KG1 (cell line): ENCODE measurements at places on chromosomes 4 and X.

DNA sequence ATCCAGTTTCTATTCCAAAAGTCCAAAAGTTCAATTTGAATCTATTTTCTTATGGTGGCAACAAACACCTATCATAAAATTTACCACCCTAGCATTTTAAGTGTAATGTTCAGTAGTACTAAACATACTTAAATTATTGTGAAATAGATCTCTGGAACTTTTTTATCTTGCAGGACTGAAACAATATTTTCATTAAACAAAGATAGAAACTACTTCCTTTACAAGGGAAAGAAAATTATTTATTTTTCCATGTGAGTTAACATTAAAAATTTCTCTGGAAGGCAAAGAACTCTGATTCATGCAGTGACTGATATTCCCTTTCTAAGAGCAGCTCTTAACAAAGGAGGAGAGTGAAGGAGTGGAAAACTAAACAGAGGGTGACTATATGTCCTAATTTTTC lies 40.2 kb downstream of the ADH7 start:
- no peak for DNase-seq

GRCh38 chr4:56743550-56743949 lies 62.5 kb upstream of the HOPX start:
- no peak for DNase-seq

GRCh38 chr4:26032142-26032541 lies 118.1 kb downstream of the SMIM20 start:
- DNase-seq = no peak

- DNase-seq = no peak
These were observed 2.7 kb downstream of the NDP start for GRCh38 chrX:43970528-43970927.

DNA sequence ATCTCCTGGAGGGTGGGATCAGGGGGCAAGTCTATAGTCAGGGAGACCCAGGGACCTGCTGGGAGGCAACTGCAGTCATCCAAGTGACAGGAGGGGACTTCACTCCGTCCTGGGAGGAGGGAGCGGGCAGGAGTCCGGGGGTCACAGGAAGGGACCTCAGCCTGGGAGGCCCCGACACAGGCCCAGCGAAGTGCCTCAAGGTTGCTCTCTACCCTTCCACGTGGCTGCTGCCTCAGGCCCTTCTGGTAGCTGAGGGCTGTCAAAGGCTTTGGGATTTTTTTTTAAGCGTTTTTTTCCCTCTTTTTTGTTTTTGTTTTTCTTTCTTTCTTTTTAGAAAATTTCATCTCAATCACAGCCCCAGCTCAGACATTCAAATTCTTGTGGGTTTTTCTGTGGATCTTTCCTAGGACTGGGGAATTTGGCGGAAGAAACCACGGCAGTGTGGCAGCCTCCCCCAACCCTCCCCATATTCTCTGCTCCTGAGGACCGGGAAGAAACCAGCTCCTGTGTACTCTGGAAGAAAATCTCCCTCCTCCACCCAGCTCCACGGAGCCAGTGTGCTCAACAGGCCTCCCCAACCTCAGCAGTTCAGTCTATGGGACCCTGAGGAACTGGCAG lies 1.4 kb upstream of the HAUS7 start:
- DNase-seq = no peak

DNA sequence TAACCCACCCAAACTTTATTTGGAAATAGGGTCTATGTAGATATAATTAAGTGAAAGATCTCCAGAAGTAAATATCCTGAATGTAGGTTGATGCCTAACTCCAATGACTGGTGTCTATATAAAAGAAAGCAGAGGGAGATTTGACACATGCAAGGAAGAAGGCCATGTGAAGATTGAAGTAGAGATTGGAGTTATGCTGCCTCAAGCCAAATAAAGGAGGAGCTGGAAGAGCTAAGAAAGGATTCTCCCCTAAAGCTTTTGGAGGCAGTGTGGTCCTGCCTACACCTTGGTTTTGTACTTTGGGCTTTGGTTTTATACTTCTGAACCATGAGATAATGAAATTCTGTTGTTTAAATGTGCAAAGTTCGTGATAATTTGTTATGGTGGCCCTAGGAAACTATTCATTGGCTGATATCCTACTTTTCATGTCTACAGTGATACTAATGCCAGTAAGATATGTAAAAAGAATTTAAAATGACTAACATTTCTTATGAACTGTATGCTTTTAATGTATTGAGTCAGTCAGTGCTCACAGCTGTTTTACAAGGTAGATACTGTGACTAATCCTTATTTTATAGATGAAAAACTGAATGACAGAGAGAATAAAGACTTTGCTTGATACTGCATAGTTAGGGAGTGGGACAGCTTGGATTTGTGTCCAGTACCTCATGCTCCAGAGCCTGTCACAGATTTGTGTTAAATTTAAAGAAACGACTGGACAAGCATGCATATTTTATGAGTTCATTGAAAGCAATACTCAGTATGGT lies 5.9 kb upstream of the RAB40AL start:
- no peak for DNase-seq

DNA sequence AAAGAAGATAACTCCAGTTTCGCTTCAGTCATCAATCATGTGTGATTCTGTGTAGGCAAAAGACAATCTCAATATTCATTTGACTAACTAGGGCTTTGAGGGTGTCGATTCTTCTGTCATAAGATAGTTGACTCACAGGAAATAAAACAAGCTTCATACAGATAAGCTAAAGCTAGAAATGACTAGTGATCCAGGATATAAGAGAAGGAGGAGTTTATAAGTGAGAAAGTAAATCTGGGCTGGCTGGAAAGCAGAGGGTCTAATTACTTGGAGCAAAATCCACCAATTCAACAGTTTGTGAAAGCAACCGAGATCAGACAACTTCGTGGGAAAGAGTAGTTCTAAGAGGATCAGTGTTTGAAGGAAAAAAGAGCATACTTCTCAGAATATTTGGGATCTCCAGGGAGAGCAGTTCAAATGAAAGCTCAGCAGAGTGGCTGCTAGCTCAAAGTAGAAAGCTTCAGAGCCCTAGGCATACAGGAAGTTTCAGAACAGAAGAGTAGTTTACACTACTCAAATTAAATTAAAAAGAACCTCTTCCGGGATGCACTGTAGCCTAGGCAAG lies 429.3 kb downstream of the INPP4B start:
- no peak for DNase-seq

DNA sequence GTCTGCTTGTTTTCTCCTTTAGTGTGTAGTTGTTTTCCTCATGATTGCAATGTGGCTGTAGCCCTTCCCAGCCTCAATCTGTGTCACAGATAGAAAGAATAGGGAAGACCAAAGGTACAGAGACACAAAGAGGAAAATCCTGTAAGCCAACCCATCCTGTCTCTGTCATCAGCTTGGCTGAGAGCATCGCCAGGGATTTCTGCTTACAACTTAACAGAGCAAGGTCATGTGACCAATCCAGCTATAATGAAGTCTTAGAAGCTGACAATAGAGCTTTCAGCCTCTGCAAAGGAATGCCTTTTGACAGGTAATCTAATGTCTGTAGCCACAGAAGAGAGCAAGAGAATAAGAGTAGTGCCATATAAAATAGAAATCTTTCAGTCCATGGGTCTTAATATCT lies 1598.0 kb upstream of the AGA start:
- DNase-seq = no peak
